ENCODE measurements at places on chromosomes 4 and X.

GRCh38 chr4:55111601-55112000 lies 13.8 kb downstream of the KDR start:
- no peak for DNase-seq

DNA sequence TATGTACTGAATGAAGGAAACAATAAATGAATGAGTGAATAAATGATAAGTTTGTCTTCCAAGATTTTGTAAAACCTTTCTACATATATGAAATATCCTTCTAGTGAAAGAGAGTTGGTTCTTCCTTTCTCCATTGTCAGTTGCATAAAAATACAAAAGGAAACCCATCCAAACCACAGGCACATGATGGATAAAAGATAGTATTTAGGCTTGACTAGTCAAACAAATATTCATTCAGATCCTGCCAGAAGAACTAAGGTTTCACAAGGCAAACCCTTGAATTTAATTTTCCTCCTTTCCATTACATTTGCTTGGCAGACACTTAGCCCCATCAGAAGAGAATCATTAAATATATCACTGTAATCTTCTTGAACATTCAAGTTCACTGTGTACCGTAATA lies 208.4 kb downstream of the COL25A1 start:
- DNase-seq, result no peak

DNA sequence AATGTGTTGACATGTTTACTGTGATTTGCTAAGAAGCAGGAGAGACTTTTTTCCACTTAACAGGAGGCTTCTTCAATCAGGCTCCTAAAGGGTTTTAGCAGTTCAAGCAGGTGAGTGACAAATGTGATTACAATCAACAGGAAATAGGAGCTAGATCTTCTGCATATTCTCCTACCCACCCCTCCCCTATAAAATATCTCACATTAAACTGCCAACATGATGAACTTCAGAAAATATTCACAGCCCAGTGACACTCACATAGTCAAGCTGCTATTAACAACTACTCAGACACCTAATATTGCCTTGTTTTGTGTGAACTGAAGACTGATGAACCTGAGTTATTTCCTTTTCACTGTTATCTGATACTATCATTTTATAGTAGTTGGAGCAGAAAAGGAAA lies 55.9 kb upstream of the ANTXR2 start:
- DNase-seq, result no peak

DNA sequence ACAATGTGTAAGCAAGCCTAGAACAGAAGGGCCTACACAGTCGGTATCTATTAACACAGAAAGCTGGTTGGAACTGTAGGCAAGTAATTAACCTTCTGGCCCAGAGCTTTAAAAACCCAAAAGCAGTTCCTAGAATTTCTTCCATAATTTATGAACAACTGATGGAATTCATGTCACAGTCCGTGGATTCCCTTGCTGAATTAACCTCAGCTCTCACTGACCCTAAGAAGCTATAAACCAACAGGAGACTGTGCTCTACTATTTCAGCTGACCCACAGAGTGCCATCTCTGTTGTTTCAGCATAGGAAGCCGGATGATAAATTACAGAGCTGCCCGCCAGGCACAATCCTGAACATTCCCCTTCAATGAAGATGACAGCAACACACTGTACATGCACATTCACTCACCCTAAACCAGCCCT lies 157.3 kb downstream of the PRDM5 start:
- DNase-seq, result no peak

DNA sequence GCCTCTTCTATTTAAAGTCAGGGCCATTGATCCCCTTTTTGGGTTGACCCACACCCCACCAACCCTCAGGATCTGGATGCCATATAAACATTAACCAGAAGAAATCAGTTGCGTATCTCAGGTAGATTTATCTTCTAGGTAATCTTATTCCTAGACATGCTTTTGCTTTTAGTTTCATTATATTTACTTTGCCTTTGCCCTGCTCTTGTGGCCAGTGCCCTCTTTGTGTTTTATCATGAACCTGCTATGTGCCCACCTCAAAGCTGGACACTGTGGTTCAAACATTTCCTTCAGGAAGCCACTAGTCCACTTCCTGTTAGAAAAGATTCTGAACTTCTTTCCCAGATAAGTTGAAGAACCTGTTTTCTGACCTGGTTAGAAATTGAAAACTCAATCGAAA lies 117.4 kb upstream of the EDNRA start:
- no peak for DNase-seq

GRCh38 chr4:110005461-110006056 lies 92.9 kb downstream of the EGF start:
- peak; percentile 70 for DNase-seq

DNA sequence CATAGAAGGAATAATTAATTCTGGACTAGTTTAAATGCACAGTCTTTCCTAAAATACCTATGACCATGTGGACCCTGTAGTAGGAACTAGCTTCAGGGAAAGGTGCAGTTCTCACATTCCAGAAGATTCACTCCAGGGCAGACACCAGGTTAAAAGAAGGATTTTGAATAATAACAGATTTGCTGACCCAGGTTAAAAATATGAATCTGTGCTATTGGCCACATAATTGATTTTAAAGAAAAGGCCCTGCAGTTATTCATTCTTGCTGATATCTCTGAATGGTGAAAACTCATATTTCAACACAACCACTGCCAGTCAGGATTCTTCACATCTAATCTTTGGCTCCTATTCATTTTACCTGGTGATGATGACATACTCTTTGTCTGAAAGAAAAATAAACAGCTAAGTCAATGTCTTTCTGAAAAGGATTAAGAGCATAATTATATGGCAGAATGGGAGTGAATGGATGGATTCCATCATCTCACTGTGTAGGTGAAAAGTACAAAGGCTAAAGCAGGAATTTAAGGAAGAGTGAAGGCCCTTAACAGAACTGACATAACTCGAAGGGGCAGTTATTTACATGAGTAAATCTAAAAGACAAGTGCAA lies 432.8 kb downstream of the PDGFC start:
- DNase-seq, result no peak

GRCh38 chrX:119189595-119189994 lies 46.5 kb upstream of the PGRMC1 start:
- DNase-seq, result no peak

DNA sequence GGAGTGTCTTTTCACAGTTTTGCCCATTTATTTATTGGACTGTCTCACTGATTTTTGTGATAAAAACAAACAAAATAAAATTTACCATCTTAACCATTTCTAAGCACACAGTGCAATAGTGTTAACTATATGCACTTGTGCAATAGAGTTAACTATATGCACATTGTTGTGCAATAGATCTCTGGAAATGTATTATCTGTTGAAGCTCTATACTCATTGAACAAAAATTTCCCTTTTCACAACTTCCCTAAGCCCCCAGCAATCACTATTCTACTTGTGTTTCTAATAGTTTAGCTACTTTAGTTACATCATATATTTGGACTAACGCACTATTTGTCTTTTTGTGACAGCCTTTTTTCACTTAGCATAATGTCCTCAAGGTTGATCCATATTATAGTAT lies 59.7 kb upstream of the BEX4 start:
- DNase-seq, result no peak

- DNase-seq, result no peak
Observed at GRCh38 chr4:107292979-107293378, 256.9 kb upstream of the DKK2 start.

GRCh38 chrX:12138361-12139313 lies at the start of gene FRMPD4:
FRMPD4 (plus strand) TSS chrX:12138473; CDS start chrX:12138972, 499 bp downstream.
- DNase-seq, result no peak

GRCh38 chr4:10879411-10880110 lies 195.0 kb upstream of the CLNK start:
- no peak for DNase-seq

- DNase-seq, result no peak
Observed at GRCh38 chr4:142035566-142035965, 399.2 kb downstream of the IL15 start.

DNA sequence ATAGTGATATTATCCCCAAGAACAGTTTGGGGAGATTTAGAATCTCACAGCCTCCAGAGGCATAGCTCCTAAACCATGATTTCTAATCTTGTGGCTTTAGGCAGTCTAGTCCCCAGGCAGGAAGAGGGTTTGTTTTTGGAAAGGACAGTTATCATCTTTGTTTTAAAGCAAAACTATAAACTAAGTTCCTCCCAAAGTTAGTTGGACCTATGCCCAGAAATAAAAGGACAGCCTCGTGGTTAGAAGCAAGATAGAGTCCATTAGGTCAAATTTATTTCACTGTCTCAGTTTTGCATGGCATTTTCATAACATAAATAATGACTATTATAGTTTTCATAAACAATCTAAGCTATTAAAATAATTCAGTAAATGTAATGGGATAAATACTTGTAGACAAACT lies 120.5 kb downstream of the MAGEC2 start:
- DNase-seq, result no peak

DNA sequence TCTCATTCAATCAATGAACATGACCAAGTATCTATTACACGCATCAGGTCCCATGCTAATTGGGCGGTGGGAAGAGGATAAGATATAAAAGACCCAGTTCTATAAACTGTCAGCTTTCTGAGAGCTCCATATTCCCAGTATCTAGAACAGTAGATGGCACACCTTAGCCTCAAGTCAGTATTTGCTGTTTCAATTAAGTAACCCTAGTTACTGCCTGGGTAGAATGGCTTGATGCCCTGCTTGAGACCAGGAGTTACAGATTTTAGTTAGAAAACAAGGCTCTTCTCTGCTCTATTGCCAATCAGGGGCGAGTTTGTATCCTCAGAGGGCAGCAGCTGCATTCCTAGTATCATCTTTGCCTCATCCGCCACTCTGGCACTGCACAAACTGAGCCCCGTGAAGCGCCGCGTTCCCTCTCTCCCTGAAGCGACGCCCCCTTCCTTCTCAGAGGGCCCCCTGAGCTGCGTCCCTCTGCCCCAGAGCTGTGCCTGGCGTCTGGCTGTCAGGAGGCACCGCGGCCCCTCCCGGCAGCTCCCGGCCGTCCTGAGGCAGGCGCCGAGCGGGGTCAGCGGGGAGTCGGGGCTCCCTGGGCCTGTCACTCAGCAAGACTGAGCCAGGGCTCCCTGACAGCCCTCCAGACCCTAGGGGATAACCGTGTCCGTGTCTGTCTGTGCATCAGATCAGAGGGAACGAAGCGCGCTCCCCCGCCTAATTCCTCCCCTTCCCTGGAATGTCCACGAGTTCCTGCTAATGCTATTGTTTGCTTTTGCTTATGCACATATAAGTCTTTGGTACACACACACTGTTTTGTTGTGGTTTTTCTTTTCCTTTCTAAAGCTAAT lies 212.4 kb upstream of the TTC29 start:
- no peak for DNase-seq

GRCh38 chr4:12178614-12179610 lies 750.2 kb upstream of the HS3ST1 start:
- DNase-seq, result no peak

DNA sequence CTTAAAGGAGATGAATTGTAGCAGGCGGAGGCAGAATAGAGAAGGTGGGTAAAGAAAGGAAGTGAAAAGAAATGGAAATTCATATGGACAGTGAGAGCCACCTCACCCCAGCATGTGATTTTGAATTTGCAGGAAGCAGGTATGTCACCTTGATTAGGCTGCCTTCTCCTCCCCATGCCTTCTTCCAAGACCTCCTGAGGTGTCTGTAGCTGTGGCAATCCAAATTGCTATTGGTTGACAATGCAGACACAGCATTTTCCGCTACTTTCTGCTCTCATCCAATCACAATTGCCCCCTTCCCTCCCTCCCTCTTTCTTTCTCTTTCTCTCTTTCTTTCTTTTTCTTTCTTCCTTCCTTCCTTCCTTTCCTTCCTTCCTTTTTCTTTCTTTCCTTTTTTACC lies 38.5 kb downstream of the RAB33B start:
- DNase-seq, result no peak

GRCh38 chrX:10577853-10578252 lies 42.5 kb downstream of the MID1 start:
- DNase-seq, result no peak

DNA sequence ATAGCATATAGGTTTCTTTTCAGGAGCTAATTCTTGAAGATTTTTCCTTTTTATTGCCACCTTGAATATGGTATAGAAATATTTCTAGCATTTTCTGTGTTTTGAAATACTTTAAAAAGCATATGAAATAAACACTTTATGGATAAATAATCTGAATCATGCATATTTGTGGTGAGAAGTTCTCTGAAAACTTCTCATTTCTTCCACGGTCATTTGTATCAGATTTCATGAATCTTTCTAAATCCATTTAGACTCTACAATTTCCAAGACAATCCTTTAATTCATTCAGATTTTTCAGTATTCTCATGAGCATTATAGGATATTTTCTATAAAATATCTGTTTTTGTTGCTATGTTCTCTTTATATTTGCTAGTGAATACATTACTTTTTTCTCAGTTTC lies 16.2 kb upstream of the CA5B start:
- DNase-seq, result no peak

- no peak for DNase-seq
Observed at GRCh38 chr4:176236946-176237345, 32.1 kb downstream of the ASB5 start.

DNA sequence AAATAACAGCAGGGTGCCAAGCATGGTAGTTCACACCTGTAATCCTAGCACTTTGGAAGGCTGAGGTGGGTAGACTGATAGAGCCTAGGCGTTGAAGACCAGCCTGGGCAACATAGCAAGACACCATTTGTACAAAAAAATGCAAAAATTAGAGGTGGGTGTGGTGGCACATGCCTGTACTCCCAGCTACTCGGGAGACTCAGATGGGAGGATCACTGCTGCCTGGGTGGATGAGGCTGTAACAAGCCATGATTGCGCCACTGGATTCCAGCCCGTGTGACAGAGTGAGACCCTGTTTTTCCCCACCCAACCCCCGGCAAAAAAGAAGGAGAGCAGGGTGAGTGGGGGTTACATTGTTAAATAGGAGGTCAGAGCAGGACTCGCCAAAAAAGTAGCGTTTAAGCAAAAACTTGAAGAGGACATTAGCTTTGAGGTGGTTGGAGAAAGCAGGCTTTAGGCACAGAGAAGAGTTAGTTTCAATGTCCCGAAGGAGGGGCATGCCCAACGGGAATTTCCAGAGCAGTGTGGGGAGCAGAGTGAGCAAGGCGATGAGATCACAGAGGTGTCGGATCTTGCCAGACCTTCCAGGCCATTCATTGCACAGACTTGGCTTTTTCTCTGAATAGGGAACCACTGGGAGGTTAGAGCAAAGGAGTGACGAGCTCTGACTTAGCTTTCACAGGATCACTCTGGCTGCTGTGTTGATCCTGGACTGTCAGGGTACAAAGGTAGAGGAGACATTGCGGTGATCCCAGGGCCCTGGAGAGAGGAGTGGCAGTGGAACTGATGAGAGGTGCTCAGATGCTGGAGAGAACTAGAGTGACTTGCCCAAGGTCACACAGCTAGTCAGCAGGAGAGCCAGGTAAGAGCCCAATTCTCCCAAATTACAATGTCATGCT lies 70.6 kb downstream of the TRAPPC11 start:
- DNase-seq, result no peak

Measured in inflammatory macrophage (primary cell).